Type B pancreatic cell (in vitro differentiated cells): ENCODE measurements at places on chromosomes 4 and X. TPM values are rescaled to one million over a fixed set of nuclear protein-coding genes. Genes with fewer than 3 reads are reported as not detected.

DNA sequence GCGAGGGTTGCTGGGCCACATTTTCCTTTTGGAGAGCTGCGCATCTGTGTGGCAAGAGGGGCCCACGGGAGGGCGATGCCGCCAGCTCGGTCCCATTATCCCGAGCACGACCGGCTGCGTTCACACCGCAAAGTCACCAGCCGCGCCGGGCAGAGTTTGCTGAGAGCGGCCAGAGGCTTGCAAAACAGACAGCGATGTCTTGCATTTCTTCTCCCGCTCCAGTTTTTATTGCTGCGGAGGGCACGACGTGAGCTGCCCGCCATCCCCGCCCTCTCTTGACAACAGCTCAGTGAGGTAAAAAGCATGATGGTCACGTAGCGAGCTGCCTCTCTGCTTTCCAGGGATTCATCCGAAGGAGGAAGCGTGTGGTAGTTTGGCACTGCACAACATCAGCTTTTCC, 102.1 kb upstream of the TENM3 start:
- peaks cover 42% of the 10 kb centered on the region for H3K4me1 ChIP-seq
- no peaks in the 10 kb centered on the region for H3K36me3 ChIP-seq
- H3K4me3 ChIP-seq = peak overlapping the region; percentile 97

GRCh38 chr4:185379326-185380295, 16.1 kb downstream of the LRP2BP start:
- no peaks in the 10 kb centered on the region for H3K27me3 ChIP-seq
- H3K4me1 ChIP-seq = peaks cover 9% of the 10 kb centered on the region
- H3K27ac ChIP-seq = no peak overlapping the region
- no peak for DNase-seq
- H3K36me3 ChIP-seq = peaks cover 20% of the 10 kb centered on the region

- no peak overlapping the region for H3K4me3 ChIP-seq
- no peak for DNase-seq
- H3K4me1 ChIP-seq = no peaks in the 10 kb centered on the region
- no peaks in the 10 kb centered on the region for H3K27me3 ChIP-seq
- no peak overlapping the region for H3K27ac ChIP-seq
Observed at GRCh38 chrX:136933611-136934145, 53.2 kb upstream of the RBMX start.

GRCh38 chr4:109553130-109553529, 6.9 kb upstream of the MCUB start:
- no peaks in the 10 kb centered on the region for H3K27me3 ChIP-seq
- no peak for DNase-seq
- H3K4me3 ChIP-seq = no peak overlapping the region
- peaks cover 22% of the 10 kb centered on the region for H3K36me3 ChIP-seq

- peak within 1 kb of the TSS; percentile 69 for H3K27ac ChIP-seq
- peak; percentile 80 for DNase-seq
- H3K27me3 ChIP-seq = no peaks in the 10 kb centered on the region
Observed at GRCh38 chrX:18983666-18984380, at the start of gene PHKA2. TSS of gene PHKA2 (minus strand) at chrX:18984114. CDS start at chrX:18983932, 182 bp downstream.

DNA sequence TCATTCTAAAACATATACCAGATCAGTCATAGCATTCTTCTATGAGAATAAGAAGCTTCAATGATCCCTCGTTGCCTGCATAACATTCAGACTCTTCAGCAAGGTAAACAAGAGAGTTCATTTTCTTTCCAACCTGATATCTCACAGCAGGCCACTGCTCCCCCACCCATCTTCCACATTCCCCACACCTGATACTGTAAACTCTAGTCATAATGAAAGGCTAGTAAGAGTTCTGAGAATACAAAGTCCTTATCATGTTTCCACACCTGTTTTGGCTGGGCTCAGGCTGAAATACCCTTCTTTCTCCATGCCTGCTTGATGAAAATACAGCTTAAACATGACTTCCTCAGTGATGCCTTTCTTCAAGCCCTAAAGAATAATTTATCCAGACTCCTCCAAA, 2.3 kb upstream of the AASDH start:
- no peaks in the 10 kb centered on the region for H3K27me3 ChIP-seq
- H3K4me1 ChIP-seq = peaks cover 22% of the 10 kb centered on the region
- H3K36me3 ChIP-seq = no peaks in the 10 kb centered on the region
- DNase-seq = no peak
- no peak overlapping the region for H3K27ac ChIP-seq

GRCh38 chrX:100658941-100659381, 15.0 kb downstream of the SRPX2 start:
- H3K36me3 ChIP-seq = peaks cover 3% of the 10 kb centered on the region
- peak overlapping the region; percentile 15 for H3K4me3 ChIP-seq
- H3K27ac ChIP-seq = peak overlapping the region; percentile 85

GRCh38 chrX:44459501-44459900, 83.2 kb downstream of the FUNDC1 start:
- H3K4me3 ChIP-seq = no peak overlapping the region
- H3K27me3 ChIP-seq = no peaks in the 10 kb centered on the region
- H3K27ac ChIP-seq = no peak overlapping the region
- no peaks in the 10 kb centered on the region for H3K4me1 ChIP-seq
- DNase-seq = no peak

GRCh38 chr4:164890691-164891090, 13.7 kb downstream of the APELA start:
- no peak for DNase-seq
- H3K4me3 ChIP-seq = no peak overlapping the region
- no peaks in the 10 kb centered on the region for H3K36me3 ChIP-seq
- no peak overlapping the region for H3K27ac ChIP-seq

DNA sequence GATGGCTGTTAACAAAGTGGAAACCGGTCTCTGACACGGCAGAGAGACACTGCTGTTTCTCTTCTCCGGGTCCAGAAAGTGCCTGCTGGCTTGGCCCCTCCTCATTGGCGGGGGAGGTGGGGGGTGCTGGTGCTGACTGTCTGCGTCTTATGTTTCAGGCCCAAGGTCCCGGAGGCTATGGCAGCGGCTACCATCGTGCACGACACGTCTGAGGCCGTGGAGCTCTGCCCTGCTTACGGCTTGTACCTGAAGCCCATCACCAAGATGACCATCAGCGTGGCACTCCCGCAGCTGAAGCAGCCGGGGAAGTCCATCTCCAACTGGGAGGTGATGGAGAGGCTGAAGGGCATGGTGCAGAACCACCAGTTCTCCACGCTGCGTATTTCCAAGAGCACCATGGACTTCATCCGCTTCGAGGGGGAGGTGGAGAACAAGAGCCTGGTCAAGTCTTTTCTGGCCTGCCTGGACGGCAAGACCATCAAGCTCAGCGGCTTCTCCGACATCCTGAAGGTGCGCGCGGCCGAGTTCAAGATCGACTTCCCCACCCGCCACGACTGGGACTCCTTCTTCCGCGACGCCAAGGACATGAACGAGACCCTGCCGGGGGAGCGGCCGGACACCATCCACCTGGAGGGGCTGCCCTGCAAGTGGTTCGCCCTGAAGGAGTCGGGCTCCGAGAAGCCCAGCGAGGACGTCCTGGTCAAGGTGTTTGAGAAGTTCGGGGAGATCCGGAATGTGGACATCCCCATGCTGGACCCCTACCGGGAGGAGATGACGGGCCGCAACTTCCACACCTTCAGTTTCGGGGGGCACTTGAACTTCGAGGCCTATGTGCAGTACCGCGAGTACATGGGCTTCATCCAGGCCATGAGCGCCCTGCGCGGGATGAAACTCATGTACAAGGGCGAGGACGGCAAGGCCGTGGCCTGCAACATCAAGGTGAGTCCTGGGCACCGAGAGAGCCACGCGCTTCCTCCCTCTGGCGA, 2.2 kb downstream of the AKAP17A start:
- peak; percentile 65 for DNase-seq
- peaks cover 4% of the 10 kb centered on the region for H3K36me3 ChIP-seq
- peak overlapping the region; percentile 78 for H3K27ac ChIP-seq
- peak overlapping the region; percentile 92 for H3K4me3 ChIP-seq
- H3K4me1 ChIP-seq = no peaks in the 10 kb centered on the region
- H3K27me3 ChIP-seq = no peaks in the 10 kb centered on the region

DNA sequence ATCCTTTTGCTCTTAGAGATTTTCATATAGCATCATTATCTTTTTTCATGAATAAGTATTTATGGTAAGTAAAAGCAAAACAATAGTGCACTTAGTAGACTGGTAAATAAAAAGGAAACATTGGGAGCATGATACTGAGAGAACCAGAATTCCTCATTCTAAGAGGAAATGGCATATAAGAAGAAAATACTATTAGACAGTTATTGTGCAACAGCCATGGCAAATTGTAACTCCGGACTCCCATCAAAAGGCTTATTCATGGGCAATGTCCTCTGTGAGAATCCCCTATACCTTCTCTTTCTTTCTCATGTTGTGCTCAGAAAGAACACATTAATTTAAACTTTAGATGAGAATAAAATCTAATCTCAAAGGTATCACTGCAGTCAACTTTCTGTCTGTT, 42.4 kb downstream of the SPATA18 start:
- H3K36me3 ChIP-seq = no peaks in the 10 kb centered on the region
- no peak overlapping the region for H3K27ac ChIP-seq
- no peaks in the 10 kb centered on the region for H3K27me3 ChIP-seq

GRCh38 chrX:97867266-97867665, 983.6 kb downstream of the RPA4 start:
- no peak for DNase-seq
- no peak overlapping the region for H3K27ac ChIP-seq
- no peaks in the 10 kb centered on the region for H3K27me3 ChIP-seq

GRCh38 chr4:170386971-170387370, 297.2 kb upstream of the AADAT start:
- no peaks in the 10 kb centered on the region for H3K27me3 ChIP-seq
- no peaks in the 10 kb centered on the region for H3K4me1 ChIP-seq
- no peak overlapping the region for H3K27ac ChIP-seq
- no peak overlapping the region for H3K4me3 ChIP-seq

- peaks cover 8% of the 10 kb centered on the region for H3K4me1 ChIP-seq
- no peaks in the 10 kb centered on the region for H3K36me3 ChIP-seq
- no peak overlapping the region for H3K27ac ChIP-seq
- no peak overlapping the region for H3K4me3 ChIP-seq
- no peak for DNase-seq
Observed at GRCh38 chr4:186881521-186882220, 158.0 kb upstream of the FAT1 start.

- no peak overlapping the region for H3K27ac ChIP-seq
- H3K4me3 ChIP-seq = no peak overlapping the region
- no peaks in the 10 kb centered on the region for H3K4me1 ChIP-seq
- no peaks in the 10 kb centered on the region for H3K36me3 ChIP-seq
- DNase-seq = no peak
- no peaks in the 10 kb centered on the region for H3K27me3 ChIP-seq
Observed at GRCh38 chr4:150609131-150609530, 27.2 kb downstream of the MAB21L2 start.

DNA sequence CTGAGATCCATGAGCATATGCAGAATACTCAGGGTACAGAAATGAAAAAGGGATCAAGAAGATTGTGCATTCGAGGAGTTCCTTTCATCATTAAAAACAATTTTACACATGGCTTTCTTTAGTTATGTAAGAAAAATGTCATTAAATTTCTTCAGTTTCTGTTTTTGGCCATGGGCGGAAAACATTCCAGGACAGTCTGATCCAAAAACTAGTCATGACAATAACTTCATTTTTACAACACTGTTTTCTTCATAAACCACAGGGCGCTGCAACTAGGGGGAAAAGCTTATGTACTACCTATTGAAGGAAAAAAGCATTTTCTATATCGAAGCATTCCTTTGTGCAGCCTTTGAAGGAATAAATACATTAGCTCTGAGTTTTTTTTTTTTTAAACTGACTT, 28.2 kb downstream of the IL13RA1 start:
- peaks cover 21% of the 10 kb centered on the region for H3K36me3 ChIP-seq
- H3K4me3 ChIP-seq = no peak overlapping the region
- H3K4me1 ChIP-seq = no peaks in the 10 kb centered on the region
- no peaks in the 10 kb centered on the region for H3K27me3 ChIP-seq
- no peak overlapping the region for H3K27ac ChIP-seq
- DNase-seq = no peak

DNA sequence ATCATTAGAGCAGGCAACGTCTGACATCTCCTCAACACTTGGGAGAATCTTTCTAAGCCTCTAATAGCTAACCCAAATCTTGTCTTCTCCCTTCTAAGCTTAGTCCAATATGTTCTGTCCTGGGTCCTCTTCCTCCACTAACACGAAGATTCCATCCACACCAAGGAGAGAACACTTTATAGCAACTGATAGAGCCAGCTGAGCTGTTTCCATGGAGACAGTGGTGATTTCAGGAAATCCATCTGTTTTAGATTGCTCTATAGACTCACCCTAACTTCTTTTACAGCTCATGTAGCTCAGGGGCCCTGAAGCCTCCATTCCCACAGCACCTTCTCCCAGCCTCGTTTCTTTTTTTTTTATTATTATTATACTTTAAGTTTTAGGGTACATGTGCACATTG, 37.4 kb downstream of the SCD5 start:
- DNase-seq = no peak
- H3K36me3 ChIP-seq = peaks cover 10% of the 10 kb centered on the region
- peaks cover 17% of the 10 kb centered on the region for H3K4me1 ChIP-seq
- no peak overlapping the region for H3K4me3 ChIP-seq
- no peaks in the 10 kb centered on the region for H3K27me3 ChIP-seq
- no peak overlapping the region for H3K27ac ChIP-seq

GRCh38 chrX:140715787-140716186, 6.2 kb downstream of the LINC00632 start:
- peaks cover 3% of the 10 kb centered on the region for H3K27me3 ChIP-seq
- H3K4me1 ChIP-seq = peaks cover 12% of the 10 kb centered on the region
- DNase-seq = no peak
- peaks cover 10% of the 10 kb centered on the region for H3K36me3 ChIP-seq
- no peak overlapping the region for H3K27ac ChIP-seq
- H3K4me3 ChIP-seq = no peak overlapping the region

- H3K4me3 ChIP-seq = no peak overlapping the region
- H3K36me3 ChIP-seq = no peaks in the 10 kb centered on the region
- DNase-seq = no peak
- H3K4me1 ChIP-seq = no peaks in the 10 kb centered on the region
- no peak overlapping the region for H3K27ac ChIP-seq
- no peaks in the 10 kb centered on the region for H3K27me3 ChIP-seq
Observed at GRCh38 chrX:149871940-149872339, 9.0 kb upstream of the MAGEA8 start.

GRCh38 chr4:89203902-89204301, 92.6 kb downstream of the TIGD2 start:
- no peaks in the 10 kb centered on the region for H3K36me3 ChIP-seq
- no peak for DNase-seq
- H3K27ac ChIP-seq = no peak overlapping the region
- H3K4me1 ChIP-seq = no peaks in the 10 kb centered on the region

- H3K4me1 ChIP-seq = peaks cover 7% of the 10 kb centered on the region
- no peaks in the 10 kb centered on the region for H3K36me3 ChIP-seq
- no peak overlapping the region for H3K4me3 ChIP-seq
Observed at GRCh38 chr4:100118181-100118580, 72.1 kb downstream of the DDIT4L start.

Gene ARSJ
- 3.5 and 4.9 TPM in 2 replicates for total RNA-seq

Gene DMRTC1
- 0.51 and 1.2 TPM in 2 replicates for total RNA-seq

Gene PNMA6F
- not detected in 2 replicates for total RNA-seq

Gene CNGA1
- total RNA-seq = 1.0 and 5.3 TPM in 2 replicates

Gene DRP2
- total RNA-seq = 0.14 and 1.3 TPM in 2 replicates

Gene APOO
- 45.8 and 78.2 TPM in 2 replicates for total RNA-seq

Gene PCDH18
- 7.1 and 91.8 TPM in 2 replicates for total RNA-seq

Gene SYTL5
- 2.2 and 3.5 TPM in 2 replicates for total RNA-seq
